ENCODE measurements at places on chromosomes 5 and 9. TPM values are rescaled to one million over a fixed set of nuclear protein-coding genes. Genes with fewer than 3 reads are reported as not detected.

ZNF354B gene
- 34.2 TPM for polyA plus RNA-seq

MCC gene
- 32.1 TPM for polyA plus RNA-seq

KYAT1 gene
- polyA plus RNA-seq = 22.0 TPM

ARSI gene
- polyA plus RNA-seq = 2.8 TPM

CD74 gene
- polyA plus RNA-seq = 372 TPM

NIPAL4 gene
- polyA plus RNA-seq = 0.39 TPM

IRGM gene
- 0.40 TPM for polyA plus RNA-seq

Measured in renal cortex interstitium (tissue), 15 donors.